ENCODE measurements at places on chromosomes 4 and X.

DNA sequence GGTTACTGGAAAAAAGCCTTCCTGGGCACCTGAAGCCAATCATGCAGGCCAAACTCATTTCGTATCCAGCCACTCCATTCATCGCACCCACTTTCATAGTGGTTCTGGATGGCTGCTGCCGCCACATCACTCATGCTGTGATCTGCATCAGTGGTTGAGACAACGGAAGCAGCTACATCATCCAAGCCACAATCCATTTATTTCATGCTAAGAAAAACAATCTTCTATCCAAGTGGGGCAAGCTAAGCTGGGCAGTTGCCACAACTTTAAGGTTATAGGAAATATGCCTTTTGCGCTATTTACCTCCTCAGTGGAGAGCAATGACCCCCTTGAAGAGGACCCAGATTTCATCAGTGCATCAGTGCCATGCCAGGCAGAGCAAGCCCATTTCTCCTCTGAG is 124.6 kb downstream of the GRIA3 start:
- DNase-seq, result no peak

DNA sequence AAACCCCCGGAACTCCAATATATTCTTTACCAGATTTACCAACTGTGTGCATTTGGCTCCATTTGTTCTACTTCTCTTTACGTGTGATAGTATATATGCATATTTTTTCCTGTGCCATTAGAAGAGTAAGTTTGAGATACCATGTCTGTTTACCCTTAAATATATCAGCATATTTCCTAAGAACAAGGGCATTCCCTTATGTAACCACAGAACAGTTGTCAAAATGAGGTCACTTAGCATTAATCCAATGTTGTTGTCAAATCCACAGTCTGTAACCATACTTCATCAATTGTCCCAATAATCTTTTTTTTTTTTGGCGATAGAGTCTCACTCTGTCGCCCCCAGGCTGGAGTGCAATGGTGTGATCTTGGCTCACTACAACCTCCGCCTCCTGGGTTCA is 55.2 kb downstream of the TBC1D14 start:
- no peak for DNase-seq

GRCh38 chr4:71290074-71290473 is 48.7 kb upstream of the SLC4A4 start:
- DNase-seq, result no peak

DNA sequence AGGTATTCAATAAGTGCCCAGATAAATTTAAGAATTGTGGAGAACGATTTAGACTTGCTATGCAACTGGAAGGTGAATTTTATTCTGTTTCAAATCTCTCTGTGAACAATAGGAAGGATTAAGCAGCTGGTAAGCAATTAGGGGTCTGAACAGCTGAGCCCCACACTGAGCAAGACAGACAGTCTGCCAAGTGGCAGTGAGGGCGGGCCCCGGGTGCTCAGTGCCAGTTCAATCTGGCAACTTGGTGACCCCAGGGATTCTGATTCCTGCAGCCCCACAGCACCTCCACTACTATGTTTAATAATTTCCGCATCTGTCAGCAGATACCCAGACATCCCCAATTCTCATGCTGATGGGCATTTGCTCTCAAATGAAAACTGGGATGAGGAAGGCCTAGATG is 317.3 kb downstream of the PPP1R2C start:
- DNase-seq, result no peak

GRCh38 chrX:47232803-47233332 is at the start of gene USP11:
Gene USP11, plus strand, starts transcription at chrX:47233009. Its CDS starts 35 bp downstream, at chrX:47233044.
- peak; percentile 85 for DNase-seq

GRCh38 chr4:7375427-7375826 is 59.3 kb downstream of the PSAPL1 start:
- no peak for DNase-seq

DNA sequence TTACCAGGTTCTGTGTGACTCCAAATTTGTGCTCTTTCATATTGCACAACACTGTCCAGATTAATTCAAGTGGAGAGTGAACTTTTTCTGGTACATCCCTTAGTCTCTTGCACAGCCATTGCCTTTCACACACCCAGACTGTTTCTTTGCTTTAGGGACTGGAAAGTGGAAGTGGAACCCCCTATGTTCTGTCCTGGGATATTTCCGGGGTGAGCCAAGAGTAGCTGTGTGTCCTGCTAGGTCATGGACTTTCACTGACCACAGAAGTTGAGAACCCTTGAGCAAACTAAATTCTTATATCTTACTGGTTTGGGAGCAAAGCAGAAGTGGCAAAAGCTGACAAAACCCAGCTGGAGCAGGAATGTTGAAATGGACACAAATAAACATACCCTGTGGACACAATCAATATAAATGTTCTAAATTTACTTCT is 10.3 kb upstream of the VSIG4 start:
- DNase-seq, result no peak

DNA sequence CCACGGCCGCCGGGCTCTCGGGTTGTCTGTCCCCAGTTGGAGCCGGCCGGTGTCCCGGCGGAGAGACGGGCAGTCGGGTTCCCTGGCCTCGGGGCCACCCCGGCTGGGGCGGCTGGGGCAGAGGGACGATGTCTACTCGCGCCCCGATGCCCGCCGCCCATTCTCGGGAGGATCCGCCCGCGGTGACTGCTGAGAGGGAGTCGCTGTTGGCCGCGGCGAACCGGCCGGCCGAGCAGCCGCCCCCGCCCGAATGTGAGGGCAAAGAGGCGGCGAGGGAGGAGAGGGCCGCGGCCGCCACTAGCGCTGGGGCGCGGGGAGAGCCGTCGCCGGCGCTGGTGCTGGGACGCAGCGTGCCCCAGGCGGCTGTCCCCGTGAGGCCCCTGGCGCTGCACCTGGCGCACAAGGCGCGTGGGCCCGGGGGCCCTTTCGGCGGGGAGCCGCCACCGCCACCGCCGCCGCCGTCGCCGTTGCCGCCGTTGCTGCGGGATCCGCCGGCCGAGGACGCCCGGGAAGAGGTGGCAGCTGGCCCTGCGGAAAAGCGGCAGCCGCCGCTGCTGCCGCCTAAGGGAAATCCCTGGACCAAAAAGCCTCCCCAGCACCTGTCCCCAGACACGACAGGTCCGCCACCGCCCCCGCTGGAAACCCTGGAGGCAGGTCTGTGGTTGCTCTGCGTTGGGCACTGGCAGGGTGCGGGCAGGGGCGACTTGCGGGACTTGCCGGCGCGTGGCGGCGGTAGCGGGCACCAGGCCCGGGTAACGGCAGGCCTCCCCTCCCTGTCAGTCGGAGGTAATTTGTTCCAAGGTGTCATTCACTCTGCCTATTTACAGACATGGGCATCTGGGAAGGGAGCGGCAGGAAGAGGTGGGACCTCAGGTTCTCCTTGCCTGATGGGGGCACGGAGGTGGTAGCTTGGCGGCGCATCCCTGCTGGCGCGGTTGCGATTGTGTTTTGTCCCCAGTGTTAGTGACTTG is 739 bp downstream of the LARP1B start:
- DNase-seq, result peak; percentile 30

DNA sequence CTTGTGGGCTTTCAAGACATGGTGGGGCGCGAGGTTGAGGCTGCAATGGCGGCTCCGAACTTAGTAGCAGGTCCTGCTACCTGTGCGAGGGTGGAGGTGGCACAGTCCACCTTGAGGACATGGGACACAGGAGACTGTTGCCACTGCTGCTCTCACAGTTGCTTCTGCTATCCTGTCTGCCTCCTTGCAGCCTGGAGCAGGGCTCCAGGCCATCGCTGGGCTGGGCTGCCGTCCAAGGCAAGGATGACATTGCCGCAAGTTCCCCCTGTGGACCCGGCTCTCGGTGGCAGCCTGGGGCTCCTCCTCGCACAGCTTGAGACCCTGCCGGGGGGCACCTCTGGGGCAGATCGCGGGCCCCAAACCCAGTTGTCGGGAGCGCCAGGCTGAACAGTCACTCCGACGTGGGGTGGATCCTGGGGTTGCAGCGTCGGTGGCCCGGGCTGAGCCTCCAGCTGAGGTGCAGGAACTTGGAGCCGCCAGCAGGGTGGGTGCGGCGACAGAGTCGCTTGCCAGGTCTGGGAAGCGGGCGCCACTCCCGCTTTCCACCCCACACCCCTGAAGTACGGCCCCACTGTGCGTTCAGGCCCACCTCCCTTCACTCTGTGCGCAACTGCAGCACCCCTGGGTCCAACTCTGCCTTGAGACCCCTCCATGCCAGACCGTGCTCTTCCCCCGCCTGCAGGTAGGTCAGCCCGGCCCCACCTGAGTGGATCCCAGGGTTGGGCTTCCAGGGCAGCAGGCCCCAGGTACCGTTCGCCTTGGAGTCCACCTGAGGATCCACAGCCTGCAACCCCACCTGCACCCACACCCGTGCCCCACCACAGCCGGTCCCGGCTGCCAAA is 192.7 kb upstream of the NUDT6 start:
- DNase-seq, result no peak

GRCh38 chr4:152672206-152673092 is 7.3 kb downstream of the TMEM154 start:
- DNase-seq, result no peak

- DNase-seq, result no peak
These were observed 21.1 kb upstream of the UBA1 start for GRCh38 chrX:47172549-47172948.

- no peak for DNase-seq
These were observed 64.4 kb downstream of the ADGRG2 start for GRCh38 chrX:19057856-19058255.

- DNase-seq, result no peak
These were observed 7.7 kb downstream of the RNF212 start for GRCh38 chr4:1105662-1106061.

GRCh38 chrX:19627081-19627480 is 111.8 kb upstream of the MAP3K15 start:
- DNase-seq, result no peak

DNA sequence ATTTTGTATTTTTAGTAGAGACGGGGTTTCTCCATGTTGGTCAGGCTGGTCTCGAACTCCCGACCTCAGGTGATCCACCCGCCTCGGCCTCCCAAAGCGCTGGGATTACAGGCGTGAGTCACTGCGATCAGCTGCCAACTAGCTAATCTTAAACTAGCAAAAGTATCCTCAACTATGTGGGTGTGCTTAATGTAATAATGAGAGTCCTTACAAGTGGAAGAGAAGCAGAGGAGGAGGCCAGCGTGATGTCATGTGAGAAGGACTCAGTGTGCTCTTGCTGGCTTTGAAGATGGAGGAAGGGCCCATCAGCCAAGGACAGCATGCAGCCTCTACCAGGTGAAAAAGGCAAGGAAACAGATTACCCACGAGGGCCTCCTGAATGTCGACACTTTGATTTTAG is 19.6 kb downstream of the SCD5 start:
- DNase-seq, result no peak

- no peak for DNase-seq
These were observed 26.3 kb downstream of the UPF3B start for GRCh38 chrX:119826399-119826959.

- no peak for DNase-seq
These were observed 297.4 kb downstream of the ANKRD50 start for GRCh38 chr4:124415146-124415545.

DNA sequence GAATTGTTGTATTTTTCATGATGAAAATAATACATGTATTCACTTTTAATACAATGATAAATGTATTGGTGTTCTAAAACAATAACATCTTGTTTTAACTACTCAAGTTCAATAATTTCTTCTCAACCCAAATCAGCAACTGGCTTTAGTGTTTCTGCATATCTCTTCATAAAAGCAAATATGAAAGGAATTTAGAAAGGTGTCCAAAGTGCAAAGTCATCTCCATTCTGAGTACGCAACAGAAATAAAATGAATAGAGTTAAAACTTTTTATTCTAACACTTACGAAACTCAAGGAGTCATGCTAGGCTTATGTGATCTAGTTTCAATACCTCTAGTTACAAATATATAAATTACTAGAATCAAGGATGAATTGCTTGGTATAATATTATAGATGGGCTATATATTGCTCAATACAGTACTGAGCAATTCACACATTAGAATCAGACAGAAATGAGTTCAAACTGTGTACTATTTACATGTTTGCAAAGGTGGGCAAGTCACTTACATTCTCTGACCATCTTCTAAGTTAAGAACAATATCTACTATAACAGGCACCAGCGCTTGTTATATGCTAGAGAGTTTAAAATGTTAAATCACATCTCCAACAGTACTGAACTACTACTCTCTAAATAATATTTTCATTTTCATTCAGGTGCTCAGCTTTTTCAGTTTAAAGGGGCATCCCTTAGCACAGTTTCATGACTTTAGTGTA is 51.5 kb downstream of the PPA2 start:
- no peak for DNase-seq

DNA sequence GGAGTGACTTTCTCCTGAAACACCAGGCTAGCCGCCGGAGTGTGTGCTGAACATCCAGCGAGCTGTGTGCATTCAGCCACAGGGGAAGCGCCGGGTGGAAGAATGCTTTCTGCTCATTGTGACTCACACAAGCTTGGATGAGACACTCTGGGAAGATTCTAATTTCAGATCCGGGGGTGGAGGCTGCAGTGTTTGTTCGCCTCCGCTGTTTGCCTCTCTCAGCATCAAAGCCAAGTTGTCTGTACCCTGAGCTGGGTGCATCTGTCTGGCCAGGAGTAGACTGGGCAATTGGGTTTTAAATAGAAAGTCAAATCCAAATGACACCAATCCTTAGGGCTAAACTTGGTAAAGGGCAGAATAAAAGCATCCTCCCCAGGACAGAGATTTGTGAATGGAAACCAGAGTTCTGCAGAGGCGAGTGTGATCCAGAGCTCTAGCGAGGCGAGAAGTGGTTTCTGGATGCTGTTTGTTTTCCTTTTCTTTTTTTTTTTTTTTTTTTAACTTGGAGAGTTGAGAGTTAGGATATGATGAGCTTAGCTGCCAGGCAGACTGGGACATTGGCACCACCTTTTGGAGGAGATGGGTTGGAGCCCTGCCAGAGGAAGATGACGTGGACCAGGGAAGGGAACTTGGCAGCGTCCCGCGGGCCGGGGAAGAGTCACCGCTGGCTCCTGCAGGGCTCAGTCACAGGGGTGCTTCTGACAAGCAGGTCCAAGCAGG is 196.0 kb upstream of the PSAPL1 start:
- DNase-seq, result peak; percentile 19

DNA sequence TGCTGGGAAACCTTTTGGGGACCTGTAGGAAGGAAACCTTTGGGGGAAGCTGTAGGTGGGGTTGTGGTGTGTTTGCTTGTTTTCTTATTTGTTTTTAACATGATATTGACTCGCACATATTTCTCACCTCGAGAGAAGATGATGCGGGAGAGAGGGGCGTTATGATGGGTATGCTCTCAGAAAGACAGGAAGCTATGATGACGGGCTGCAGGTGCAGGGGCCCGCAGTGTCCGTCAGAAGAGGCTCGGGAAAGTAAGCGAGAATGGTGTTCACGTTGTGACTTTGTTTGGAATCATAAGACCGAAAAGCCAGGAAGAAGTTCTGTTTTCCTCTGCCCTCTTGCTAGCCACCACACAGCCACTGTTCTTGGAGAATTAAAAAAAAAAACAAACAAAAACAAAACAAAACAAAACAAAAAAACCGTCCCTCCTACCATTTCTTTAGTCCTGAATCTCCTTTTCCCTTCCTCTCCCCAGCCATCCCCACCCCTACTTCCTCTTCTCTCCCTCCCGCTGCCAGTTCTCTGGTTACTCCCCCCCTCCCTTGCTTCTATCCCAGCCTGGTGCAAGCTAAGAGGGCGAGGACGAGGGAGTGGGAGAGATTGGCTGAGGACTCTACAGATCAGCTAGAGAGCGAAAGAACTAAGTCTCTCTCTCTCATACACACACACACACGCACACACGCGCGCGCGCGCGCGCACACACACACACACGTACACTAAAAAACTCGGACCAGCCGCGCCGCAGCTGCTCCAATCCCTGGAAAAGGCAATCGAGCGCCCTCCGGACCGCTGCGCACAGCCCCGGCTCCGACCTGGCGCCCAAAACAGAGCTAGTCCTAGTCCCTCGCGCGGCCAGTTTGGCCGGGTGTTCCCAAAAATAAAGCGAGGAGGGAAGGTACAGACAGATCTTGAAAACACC is at the start of gene BMP3:
BMP3 (plus strand) TSS at position 648 of the 920 bp plus-strand sequence. CDS start 577 bp downstream, outside the sequence.
- DNase-seq, result peak; percentile 78

All from NCI-H1417 (cell line).